DMS 273 treated with DMSO at 0.1 percent for 48 hours (cell line): ENCODE measurements at places on chromosomes 6 and 20.

DNA sequence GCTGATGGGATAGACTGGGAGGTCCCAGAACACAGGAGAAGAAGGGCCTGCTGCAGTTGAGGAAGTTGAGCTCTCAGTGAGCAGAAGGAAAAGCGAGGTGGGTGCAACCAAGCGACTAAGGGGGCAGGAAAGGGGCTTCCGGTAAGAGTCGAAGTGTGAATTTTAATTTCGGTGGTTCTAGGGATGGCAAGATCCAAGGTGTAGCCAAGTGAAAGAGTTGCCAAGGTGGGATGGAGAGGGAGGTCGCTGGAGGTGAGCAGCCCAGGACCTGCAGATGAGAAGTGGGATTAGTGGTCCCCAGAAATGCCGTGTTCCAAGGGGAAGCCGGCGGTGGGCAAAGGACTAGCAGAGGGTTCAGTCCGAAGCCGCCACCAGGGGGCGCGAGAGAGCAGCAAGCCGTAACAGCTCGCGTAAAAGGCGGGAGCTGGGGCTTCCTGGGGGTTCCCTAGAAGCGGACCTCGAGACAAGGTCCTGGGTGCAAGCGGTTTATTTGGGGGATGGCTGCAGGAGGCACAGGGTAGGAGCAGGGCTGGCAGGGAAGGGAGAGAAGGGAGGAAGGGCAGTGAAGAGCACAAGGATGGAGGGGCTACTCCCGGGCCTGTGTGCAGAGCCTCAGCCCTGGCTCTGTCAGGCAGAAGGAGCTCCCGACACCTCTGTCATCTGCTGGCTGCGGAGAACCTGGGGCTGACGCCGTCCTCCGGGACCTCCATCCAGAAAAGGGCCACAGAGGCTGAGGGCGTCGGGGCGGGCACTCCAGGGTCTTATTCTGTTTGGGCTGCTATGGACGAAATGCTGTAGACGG, 103.6 kb downstream of the PAX1 start:
- DNase-seq = no peak

GRCh38 chr6:56685102-56685733, 42.5 kb upstream of the DST start:
- no peak for DNase-seq

DNA sequence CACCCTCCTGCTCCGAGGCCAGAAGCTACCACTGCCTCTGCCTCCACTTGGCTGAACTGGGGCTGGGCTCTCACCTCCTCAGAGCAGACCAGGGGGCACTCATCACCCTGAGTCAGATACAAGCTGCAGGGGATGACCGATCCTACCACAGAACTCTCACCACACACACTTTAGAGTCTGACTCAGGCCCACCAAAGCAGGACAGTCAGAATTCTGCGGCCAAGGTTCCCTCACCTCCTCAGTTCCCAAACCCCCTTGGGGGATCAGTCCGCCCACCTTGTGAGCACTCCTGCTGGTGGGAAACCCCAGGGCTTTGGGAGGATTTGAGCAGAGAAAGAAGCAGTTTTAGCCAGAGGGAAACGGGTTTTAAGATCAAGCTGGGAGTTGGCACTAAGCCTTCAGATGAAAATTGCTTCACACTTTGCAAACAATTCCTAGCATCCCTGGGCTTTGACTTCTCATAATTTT, 587.8 kb upstream of the JAG1 start:
- no peak for DNase-seq

- no peak for DNase-seq
These were observed 47.1 kb upstream of the ENTPD6 start for GRCh38 chr20:25148181-25148981.

DNA sequence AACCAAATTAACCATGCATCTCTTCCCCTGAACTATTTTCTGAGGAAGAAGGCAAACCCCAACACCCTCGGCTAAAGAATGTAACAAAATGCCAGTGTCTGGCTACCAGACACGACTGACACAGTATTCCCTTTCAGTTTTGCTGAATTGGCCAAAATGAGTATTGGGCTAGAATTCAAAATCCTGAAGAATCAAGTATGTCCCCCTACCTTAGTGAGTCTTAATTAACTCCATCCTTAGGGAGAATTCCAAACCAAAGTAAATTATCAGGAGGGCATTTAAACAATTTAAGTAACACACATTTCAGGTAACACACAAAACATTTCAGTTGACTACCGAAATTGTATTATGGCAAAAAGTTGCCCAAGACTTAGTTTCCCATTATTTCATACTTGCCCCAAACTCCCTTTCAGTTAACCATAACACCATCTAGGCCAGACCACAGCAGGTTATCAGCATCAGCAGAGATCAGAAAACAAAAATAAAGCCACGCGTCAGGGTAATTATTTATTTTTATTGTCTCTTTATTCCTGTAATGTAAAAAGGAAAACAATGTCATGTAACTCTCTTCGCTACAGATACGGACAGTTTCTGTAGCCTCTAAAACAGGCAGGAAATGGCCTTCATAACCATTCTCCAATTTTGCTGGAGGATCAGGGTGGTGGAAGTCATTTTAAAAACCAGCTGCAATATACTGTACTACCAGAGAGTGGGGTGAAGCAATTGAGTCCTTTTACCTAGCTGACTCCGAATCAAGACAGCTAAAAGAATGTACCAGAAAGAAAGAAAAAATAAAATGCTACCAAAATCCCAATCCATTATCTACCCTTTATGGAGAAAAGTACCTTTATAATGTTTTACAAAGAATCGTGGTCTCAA, 1.9 kb downstream of the SNX5 start:
- DNase-seq = no peak
